Right renal pelvis (tissue), 4 donors: ENCODE measurements at places on chromosomes 2 and 18.

DNA sequence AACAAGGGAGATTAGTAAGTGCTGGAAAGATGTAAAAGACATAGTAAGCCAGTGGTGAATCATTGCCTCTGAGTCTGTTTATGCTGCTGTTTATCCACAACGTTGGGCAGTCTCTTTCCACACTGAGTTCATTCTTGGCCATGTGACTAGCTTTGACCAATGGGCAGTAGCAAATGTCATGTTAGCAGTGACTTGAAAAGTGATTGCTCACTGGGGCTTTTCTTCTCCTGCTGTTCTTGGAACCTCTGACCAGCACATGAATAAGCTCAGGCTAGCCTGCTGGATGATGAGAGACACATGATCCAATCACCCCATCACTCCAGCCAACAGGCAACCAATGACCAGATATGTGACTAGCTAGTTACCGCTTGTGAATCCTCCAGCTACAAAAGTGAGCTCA, 360.4 kb downstream of the SLC4A3 start:
- no peak for DNase-seq

DNA sequence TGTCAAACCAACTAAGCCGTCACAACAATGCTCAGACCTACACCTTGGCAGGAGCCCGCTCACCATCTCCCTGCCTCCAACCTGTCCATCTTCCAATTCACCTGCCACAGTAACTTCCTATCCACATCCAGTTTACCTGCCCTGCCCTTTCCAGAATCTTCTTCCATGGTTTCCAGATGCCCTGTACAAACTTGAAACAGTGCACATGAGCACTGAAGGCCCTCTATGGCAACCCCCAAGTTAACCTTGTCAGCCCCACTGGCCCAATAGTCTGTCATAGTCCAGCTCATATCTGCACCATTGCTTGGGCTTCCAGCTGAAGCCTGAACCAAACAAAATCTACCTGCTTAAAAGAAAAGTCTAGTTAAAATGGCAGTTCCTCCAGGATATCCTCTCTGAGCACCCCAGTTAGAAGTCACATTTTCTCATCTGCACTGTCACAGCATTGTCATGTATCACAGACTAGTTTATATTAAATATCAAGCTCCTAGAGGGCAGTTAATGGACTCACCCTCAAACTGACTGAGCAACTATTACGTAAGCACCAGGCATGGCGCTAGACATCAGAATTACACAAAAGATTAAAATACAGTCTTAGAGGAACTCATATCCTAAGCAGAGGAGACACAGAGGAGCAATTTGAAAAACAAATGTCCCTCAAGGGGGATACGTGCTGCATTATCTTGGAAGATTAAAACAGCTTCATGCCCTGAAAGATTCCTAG, 11.6 kb downstream of the NFE2L2 start:
- DNase-seq: no peak

DNA sequence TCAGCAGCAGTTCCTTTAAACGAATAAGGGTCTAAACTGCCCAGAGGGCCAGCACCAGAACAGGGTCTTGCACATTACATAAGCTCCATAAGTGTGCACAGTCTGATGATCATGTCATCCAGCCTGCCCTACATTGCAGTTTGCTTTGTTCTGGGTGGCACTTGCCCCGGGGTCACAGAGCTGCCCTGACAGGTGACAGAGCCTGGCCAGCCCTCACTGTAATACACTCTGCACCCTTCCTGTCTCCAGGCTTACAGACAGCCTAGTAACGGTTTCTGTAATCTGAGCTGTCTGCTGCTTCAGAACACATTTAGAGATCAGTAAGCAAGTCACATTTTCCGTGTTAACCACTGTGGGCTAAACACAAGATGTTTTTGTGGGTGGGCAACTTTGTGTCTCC, 213.3 kb downstream of the FAM210A start:
- DNase-seq: no peak

DNA sequence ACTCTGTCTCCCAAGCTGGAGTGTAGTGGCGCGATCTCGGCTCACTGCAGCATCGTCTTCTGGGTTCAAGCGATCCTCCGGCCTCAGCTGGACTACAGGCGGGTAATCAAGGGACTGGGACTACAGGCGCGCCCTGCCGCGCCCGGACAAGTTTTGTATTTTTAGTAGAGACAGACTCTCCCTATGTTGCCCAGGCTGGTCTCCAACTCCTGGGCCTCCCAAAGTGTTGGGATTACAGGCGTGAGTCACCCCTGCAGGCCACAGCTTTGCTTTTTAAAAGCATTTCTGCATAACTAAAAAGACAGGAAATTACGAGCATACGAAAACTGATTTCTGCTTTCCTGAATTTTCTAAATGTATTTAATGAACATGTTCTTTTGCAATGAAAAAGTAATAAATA, 916 bp upstream of the OSBPL1A start:
- DNase-seq: no peak

DNA sequence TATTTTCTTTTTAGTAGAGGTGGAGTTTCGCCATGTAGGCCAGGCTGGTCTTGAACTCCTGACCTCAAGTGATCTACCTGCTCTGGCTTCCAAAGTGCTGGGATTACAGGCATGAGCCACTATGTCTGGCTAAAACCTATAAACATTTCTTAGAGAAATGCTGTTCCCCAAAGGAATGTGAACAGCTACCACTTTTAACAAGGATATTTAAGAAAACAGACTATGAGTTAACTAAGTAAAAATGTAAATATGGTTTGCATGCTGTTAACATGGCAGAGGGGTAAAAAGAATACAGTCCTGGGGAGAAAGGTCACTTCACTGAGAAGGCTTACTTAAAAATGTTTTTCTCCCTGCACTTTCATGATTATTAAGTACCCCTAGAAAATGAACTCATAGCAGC, 57.1 kb downstream of the SLC16A14 start:
- no peak for DNase-seq

DNA sequence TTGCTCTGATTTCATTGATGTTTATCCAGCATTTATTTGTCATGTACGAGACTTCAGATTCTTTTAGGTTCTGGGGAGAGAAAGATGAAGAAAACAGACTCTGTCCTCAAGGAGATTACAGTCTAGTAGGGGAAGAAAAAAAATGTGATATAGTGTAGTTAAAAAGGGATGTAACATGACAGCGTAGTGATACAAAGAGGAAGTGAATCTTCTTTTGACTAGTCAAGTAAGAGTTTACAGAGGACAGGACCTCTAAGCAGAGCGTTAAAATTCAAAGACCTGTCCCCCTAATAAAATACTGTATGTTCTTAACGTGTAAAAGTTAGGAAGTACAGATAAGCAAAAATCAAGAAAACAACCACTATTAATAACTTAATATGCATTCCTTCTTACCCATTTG, 47.7 kb downstream of the NCOA1 start:
- no peak for DNase-seq

GRCh38 chr2:170361090-170361936, 183.4 kb downstream of the MYO3B start:
- peak; percentile 31 for DNase-seq

- DNase-seq: no peak
Observed at GRCh38 chr18:76982038-76982437, 150.5 kb downstream of the MBP start.

DNA sequence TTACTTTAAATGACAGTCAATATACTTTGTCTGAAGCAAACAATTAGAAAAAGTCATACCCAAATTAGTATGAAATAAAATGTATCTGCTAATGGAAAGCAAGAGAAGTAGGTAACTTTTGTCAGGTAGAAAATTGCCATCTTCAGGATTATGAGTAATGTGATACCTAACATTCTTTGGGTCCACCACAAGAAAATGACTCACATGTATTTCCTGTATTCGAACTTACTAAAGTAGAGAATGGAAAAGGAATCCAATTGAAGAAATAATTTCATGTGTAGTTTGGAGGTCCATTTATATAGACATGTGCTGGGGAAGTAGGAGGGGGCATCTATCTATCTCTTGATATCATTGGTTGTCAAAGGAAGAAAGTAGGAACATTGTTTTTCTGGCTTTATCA, 636.2 kb upstream of the CHAC2 start:
- no peak for DNase-seq
